Stimulated activated CD4-positive, alpha-beta T cell treated with anti-CD3 and anti-CD28 coated beads, TNF-alpha, amount 100 ng/mL, for 4 hours (primary cell): ENCODE measurements at places on chromosomes 6 and 20.
A peak's percentile ranks its signal among the peaks of the same experiment; 100 is the strongest.

DNA sequence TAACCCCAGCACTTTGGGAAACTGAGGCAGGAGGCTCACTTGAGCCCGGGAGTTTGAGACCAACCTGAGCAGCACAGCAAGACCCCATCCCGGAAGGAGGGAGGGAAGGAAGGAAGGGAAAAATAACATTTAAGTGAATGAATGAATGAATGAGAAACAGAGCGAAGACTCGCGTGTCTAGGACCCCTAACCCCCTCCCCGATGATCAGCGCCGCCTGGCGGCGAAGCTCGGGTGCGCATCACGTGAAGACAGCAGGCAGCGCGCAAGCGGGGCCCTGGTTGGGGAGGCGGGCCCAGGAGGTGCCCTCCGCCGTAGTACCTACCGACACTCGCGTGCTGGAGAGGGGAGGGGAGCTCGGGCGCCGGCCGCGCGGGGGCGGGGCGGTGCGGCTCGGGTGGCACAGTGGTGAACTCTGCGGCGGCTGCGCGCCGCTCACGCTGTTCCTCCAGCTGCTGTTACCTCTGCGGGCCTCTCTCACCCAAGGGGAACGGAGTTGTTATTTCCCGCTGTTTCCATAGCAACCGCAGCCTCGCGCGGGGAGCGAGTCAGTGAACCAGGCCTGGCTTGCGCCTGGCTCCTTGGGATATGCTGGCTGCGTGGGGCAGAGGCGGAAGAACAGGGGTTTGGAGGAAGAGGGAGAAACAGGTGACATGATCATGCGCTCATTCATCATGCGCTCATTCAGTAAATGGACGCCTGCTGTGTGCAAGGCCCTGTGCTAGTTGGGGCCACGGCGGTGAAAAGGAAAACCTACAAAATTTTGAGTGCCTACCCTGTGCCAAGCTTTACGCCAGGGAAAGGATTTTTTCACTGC lies 2.0 kb upstream of the DCDC2 start:
- DNase-seq: peak; percentile 59

- no peak for DNase-seq
These were observed 380.3 kb downstream of the ARHGAP18 start for GRCh38 chr6:129329678-129330077.

DNA sequence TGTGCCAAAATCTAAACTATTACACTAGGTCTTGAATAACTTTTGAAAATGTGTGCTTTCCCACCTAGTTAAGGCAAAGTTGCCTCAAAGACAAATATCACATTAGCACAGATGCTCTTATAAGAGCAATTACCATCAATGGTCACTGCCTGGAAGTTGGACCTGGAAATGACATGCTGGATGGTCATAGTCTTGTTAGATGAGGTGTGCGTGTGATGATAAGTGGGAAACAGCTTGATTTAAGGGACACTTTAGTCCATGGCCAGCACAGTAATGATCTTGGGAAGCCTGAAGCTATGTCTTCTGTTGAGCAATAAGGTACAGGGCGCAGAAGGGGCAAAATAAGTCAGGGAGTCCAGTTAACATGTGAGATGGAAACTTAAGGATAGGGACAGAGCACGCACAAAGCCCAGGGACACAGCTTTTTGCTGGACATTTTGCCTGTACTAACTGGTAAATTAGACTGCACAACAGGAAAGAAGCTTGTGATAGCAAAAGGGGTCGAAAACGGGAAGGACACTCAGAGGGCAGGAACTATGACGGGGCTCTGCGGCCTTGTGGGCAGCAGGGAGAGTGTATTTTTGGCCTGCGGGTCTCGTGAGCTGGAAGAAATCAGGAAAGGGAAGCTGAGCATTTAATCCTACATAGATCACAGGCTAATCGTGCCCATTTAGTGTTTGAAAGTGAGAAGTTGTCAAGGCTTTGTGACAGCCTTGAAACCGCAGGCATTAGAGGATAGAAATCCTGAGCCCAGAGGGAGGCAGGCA lies 66.7 kb upstream of the BMP2 start:
- no peak for DNase-seq

GRCh38 chr20:50237349-50237748 lies 46.7 kb downstream of the CEBPB start:
- DNase-seq: no peak

DNA sequence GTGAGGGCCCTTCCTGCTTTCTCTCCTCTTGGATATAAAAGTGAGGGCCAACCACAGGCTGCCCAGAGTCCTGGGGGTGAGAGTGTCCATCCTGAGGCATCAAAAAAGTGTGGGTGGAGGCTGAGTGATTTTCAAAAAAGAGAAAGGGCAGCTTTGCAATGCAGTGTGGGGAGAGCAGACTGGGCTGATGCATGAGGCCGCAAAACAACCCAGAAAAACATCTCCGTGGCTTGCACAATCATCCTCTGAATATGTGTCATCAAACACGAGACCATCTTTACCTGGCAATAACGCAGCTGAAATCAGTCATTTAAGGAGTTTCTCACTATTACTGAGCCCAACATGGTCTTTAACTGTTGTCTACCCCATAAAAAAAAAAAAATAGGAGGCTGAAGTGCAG lies 191.2 kb upstream of the SOX4 start:
- no peak for DNase-seq

DNA sequence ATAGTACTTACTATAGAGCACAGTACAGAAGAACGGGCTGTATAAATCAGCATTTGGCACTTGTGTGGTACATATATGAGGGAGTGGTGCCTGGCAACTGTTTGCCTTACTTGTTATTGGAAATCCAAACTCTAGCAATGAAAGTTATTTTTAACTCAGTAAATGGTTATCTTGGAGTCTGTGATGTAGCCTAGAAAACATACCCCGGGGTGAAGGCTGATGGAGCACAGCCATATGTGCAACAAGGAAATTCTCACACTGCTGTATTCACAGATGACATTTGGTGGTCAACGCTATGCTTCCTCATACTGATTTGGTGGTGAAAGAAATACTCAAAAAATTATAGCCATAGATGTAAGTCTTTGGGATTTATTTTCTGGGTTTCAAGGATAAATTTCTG lies 807.5 kb upstream of the FLRT3 start:
- no peak for DNase-seq

GRCh38 chr6:34236131-34236442 lies 586 bp upstream of the HMGA1 start:
- DNase-seq: no peak
